NCI-H510A (cell line): ENCODE measurements at places on chromosomes 5 and 9.

GRCh38 chr9:90929626-90930025 lies 128.0 kb downstream of the SYK start:
- DNase-seq: no peak

DNA sequence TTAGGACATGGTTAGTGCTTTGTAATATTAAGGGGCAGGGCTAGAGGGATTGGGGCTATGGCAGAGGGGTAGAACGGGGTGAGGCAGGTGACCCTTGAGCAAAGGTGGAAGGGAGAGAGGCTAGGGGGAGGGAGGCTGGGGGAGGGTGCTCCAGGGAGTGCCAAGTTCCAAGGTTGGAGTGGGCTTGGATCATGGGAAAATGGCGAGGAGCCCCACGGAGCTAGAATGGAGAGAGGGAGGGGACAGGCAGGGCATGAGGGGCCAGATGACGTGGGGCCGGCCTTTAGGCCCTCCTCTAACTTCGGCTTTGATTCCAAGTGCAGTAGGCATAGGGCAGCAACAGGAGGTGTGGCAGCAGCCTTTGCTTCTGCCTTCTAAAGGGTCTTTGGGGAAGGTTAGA lies 171.8 kb upstream of the PANK3 start:
- DNase-seq: no peak

- DNase-seq: no peak
These were observed 1.2 kb upstream of the ADAMTS6 start for GRCh38 chr5:65482736-65483545.

GRCh38 chr5:166433679-166434078 lies 1857.8 kb upstream of the WWC1 start:
- no peak for DNase-seq

- no peak for DNase-seq
These were observed 764 bp upstream of the GRIN1 start for GRCh38 chr9:137138058-137138721.

DNA sequence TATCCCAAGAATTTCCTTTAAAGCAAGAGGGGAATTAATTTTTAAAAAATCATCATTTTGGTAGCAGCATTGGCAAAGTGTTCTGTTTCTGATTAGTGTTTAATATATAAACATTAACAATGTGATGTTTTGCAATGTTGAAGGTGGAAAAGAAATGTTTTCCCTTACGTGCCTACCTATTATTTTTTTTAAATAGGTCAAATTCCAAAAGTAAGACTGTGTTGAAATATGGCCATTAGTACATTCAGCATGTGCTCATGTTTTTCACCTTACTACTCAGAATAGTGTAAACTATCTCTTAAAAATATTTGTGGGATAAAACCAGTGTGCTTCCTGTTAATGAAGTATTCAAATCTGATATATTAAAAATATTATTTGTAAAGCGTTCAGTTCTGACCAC lies 3.3 kb downstream of the DOCK8 start:
- DNase-seq: no peak

DNA sequence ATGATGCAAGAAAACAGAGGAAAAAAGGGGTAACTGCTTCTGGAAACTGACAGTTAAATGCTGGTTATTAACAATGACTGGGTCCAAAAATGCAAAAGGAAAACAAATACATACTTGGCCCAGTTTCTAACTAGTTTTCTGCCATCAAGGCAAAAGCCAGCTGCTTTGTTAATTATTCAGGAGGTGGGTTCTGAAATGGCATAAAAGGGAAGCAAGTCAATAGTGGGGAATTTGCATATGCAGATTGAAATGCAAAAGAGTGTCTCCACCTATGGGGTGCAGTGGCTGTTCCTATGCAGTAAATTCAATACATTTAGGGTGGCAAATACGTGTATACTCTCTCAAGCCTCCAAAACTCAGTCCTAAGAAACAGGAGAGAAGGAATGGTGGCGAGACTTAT lies 33.4 kb downstream of the BARHL1 start:
- DNase-seq: no peak

- DNase-seq: no peak
These were observed 70.5 kb downstream of the PIK3R1 start for GRCh38 chr5:68285851-68286611.

- no peak for DNase-seq
These were observed 372.1 kb downstream of the MTRR start for GRCh38 chr5:8241076-8241475.

DNA sequence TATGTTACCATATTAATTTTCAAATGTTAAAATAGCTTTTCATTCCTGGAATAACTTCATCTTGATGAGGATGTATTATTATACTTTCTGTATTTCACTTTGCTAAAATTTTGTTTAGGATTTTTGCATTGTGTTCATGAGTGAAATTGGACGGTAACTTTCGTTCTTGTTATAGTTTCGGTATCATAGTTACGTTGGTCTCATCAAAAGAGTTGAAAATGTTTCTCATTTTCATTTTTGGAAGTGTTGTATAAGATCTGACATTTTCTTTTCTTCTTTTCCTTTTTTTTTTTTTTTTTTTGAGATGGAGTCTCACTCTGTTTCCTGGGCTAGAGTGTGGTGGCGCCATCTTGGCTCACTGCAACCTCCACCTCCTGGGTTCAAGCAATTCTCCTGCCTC lies 20.0 kb downstream of the PRRT1B start:
- DNase-seq: no peak

GRCh38 chr5:91266184-91266705 lies 116.9 kb downstream of the ARRDC3 start:
- no peak for DNase-seq

DNA sequence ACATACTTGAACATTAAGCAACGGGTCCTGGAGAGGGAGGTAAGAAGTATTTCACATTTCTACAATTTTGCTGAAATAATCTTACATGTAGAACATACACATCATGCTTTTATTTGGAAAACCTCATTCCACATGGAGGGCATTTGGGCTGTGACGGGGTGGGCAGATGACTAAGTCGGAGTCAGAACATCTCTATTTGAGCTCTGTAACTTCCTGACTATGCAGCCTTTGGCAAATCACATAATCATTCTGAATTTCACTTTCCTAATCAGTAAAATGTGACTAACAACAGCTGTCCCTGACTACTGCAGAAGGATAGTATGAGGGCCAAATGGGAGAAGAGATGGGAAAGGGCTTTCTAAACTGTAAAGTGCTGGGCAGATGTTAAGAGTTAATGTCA lies 17.1 kb upstream of the IL6ST start:
- no peak for DNase-seq

DNA sequence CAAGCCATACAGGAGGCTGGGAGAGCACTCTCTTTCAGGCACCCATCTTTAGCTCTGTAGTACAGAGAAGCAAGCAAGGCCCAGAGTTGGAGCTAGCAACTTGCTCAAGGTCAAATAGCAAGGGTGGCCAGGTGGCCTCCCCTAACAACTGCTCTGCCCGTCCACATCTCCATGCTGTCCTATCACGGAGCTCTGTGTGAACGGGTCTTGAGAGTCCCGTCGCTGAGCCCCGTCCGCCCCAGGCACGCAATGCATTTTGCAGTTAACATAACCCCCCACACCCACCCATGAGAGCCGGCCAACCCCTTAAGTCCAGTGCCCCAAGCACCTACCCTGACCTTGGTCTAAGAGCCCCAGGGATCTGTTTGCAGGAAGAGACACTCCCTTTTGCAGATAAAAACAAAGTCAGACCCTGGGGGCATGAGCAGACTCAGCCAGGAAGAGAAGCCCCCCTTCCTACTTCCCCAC lies 1.5 kb downstream of the RNF44 start:
- DNase-seq: no peak

- no peak for DNase-seq
These were observed 77.0 kb upstream of the ZSWIM6 start for GRCh38 chr5:61254969-61255555.

GRCh38 chr5:52885614-52886013 lies 97.9 kb downstream of the ITGA1 start:
- no peak for DNase-seq

DNA sequence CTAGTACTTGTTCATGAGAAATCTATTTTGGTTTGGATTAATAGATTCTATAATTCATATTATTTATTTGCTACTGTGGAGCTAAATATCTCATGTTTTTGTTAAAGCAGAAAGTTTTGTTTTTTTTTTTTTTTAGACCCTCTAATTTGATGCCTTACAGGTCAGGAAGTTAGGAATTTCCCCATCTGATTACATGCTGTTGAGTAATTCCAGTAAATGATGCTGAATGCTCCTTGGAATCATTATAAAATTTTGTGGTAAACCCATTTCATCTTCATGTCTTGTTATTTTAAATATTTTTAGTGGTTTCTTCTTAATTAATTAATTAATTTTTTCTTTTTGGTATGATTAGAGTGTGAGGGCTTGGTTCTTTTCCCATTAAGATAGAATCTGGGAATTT lies 35.6 kb downstream of the NNT start:
- no peak for DNase-seq

GRCh38 chr5:76319673-76320072 lies 83.4 kb upstream of the IQGAP2 start:
- DNase-seq: no peak

DNA sequence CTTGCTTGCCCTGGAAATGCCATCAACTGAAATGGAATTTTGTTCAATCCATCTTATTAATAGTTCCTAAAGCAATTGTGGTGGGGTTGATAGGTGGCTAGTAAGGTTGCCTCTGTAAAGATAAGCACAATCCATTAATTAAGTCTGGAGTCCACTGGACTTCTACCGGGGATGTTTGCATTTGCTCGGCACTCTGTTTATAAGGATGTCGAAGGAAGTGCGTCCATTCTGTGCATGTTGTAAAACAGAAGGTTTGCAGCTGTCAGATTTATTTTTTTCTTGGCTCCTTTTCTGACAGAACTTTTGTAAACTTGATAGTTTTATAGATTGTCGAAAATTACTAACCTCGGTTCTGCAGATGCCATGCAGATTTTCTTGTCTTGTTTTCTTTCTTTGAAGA lies 12.8 kb upstream of the TNFAIP8 start:
- DNase-seq: no peak
